Thyroid gland (tissue), 4 donors: ENCODE measurements at places on chromosomes 3 and 15. TPM values are rescaled to one million over a fixed set of nuclear protein-coding genes. Genes with fewer than 3 reads are reported as not detected.

DNA sequence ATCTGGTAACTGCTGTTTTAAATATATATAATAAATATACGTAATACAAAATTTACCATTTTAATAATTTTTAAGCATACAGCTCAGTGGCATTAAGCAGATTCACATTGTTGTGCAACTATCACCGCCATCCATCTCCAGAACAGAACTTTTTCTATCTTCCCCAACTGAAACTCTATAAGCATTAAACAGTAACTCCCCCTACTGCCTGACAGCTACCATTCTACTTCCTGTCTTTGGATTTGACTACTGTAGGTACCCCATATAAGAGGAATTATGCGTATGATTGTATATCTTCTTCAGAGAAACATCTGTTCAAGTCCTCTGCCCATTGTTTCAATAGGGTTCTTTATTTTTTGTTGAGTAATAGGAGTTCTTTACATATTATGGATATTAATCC is 36.8 kb downstream of the EID1 start:
- H3K4me3 ChIP-seq: no peak overlapping the region
- H3K27ac ChIP-seq: no peak overlapping the region
- H3K27me3 ChIP-seq: no peaks in the 10 kb centered on the region
- no peaks in the 10 kb centered on the region for H3K4me1 ChIP-seq
- DNase-seq: no peak
- H3K36me3 ChIP-seq: no peaks in the 10 kb centered on the region

- no peak for DNase-seq
- H3K4me1 ChIP-seq: no peaks in the 10 kb centered on the region
- no peak overlapping the region for H3K27ac ChIP-seq
These were observed 467.5 kb downstream of the C3orf38 start for GRCh38 chr3:88617283-88617682.

DNA sequence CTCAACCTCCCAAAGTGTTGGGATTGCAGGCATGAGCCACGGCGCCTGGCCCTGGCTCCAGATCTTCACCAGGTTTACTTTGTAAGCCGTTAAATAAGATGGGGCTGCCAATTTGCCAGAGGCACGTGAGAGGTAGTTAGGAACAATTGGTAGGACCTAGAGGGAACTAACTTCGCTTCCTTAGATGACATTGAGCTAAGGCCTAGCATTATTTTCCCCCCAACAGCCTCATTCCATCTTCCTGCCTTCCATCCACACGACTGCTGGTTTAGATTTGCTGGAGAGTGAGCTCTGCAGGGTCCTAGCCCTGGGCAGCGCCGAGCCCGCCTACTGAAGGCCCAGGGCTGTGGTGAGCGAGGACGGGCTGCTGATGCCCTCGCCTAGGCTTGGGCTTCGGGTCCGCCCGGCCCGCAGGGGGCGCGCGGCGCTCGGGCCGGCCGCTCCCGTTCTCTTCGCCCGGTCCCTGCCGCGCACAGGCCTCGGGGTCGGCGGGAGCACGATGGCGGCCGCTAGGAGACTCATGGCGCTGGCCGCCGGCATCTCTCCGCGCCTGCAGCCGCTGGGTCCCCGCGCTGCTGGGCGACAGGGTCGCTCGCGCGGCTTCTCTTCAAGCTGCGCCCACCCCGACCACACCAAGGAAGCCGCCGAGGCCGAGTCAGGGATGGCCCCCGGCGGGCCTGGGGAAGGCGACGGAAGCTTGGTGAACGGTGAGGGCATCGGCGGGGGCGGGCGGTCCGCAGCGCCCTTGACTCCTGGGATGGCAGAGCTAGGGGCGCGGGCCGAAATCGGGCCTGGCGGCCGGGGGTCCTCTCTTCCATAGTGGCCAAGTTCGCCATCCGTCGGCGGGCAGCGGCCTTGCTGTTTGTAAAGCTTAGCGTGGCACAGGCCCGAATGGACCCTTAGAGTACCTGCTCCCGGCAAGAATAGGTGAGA is 21.9 kb downstream of the DHX30 start:
- H3K4me3 ChIP-seq: peak overlapping the region; percentile 67
- peaks cover 28% of the 10 kb centered on the region for H3K36me3 ChIP-seq
- H3K27me3 ChIP-seq: no peaks in the 10 kb centered on the region
- peak overlapping the region; percentile 66 for H3K27ac ChIP-seq
- H3K4me1 ChIP-seq: peaks cover 22% of the 10 kb centered on the region

Gene CHSY1
- 18.4 TPM for total RNA-seq

- H3K36me3 ChIP-seq: no peaks in the 10 kb centered on the region
- no peak overlapping the region for H3K27ac ChIP-seq
- no peaks in the 10 kb centered on the region for H3K27me3 ChIP-seq
- H3K4me3 ChIP-seq: no peak overlapping the region
- peaks cover 12% of the 10 kb centered on the region for H3K4me1 ChIP-seq
These were observed 26.4 kb downstream of the FGD5 start for GRCh38 chr3:14845180-14845579.

DNA sequence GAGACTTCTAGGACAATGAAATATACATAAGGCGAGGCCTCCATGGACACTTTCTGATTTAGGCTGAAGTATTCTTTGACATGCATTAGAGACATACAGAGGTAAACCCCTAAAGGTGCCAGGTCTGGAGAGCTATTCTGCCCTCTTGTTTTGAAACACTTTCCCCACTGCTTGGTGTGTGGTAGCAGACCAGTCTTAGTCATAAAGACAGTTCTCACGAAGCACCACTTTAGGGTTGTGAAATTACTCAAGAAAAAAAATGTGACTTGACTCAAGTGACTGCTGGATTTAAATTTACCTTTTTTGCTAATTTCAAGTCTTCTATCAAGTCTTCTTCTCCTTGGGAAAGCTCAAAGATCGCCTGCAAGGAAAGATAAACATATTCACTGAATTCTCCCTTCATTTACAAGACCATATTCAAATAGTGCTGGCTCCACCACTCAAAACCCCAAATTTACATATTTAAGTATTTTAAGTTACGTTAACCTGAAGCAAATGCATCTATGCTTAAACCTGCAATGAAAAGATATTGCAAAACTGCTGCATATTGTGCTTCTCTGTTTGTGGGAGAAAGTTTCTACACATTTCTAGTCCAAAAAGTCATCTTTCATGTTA is 48.4 kb downstream of the ARHGEF3 start:
- H3K27ac ChIP-seq: no peak overlapping the region
- H3K4me1 ChIP-seq: peaks cover 16% of the 10 kb centered on the region
- DNase-seq: no peak

Gene CCNB2
- total RNA-seq: 1.1 TPM

DNA sequence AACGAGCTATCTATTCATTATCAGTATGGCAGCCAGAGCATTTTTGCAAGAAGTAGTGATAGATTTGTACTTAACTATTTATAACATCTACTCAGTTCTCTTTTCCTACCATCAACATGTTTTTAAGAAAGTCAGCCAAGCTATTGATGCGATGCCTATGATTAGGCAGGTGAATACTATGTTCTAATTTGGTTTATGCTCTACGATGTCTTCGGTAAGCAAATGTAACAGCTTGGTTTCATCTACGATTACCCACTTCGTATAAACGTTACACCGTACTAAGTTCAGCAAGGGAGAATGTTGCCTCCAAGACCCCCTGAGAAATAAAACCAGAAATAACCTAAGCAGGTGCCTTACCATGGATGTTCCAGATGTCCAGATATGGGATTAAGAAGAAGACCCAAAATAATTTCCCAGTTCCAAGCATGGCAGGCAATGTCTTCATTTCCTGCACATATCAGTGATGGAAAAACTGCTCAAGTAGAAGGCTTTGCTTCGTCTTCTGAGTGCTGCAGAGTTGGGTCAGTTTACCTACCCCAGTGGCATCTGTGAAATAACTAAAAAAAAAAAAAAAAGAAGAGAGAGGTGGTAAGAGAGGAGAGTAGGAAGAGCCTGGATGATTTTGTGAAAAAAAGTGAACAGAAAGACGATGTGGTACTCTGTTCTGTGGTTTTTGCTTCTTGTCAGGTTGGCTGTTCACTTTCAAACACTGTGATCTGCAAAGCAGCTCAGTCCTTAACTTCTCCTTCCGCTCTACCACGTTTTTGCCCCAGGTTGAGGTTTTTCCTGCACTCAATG is at the start of gene BTLA:
BTLA (minus strand) TSS at position 559 of the 798 bp plus-strand sequence; CDS start at position 445, 114 bp downstream.
- no peaks in the 10 kb centered on the region for H3K27me3 ChIP-seq
- no peak within 1 kb of the TSS for H3K27ac ChIP-seq
- DNase-seq: no peak
- no peak within 1 kb of the TSS for H3K4me3 ChIP-seq

GRCh38 chr3:163672954-163673353 is 1405.3 kb downstream of the SI start:
- no peaks in the 10 kb centered on the region for H3K36me3 ChIP-seq
- DNase-seq: no peak
- H3K27me3 ChIP-seq: no peaks in the 10 kb centered on the region
- H3K4me1 ChIP-seq: no peaks in the 10 kb centered on the region
- no peak overlapping the region for H3K4me3 ChIP-seq

- no peak for DNase-seq
- no peak overlapping the region for H3K4me3 ChIP-seq
- H3K27ac ChIP-seq: no peak overlapping the region
- H3K36me3 ChIP-seq: no peaks in the 10 kb centered on the region
- H3K4me1 ChIP-seq: peaks cover 10% of the 10 kb centered on the region
These were observed 47.3 kb downstream of the ZDHHC19 start for GRCh38 chr3:196163666-196164493.

- H3K27ac ChIP-seq: no peak overlapping the region
- DNase-seq: no peak
- H3K36me3 ChIP-seq: no peaks in the 10 kb centered on the region
- H3K27me3 ChIP-seq: no peaks in the 10 kb centered on the region
- H3K4me3 ChIP-seq: no peak overlapping the region
These were observed 34.8 kb downstream of the CRYGS start for GRCh38 chr3:186509423-186509822.

GRCh38 chr3:67500709-67501108 is 153.7 kb downstream of the SUCLG2 start:
- DNase-seq: no peak
- H3K4me1 ChIP-seq: no peaks in the 10 kb centered on the region
- no peak overlapping the region for H3K4me3 ChIP-seq
- H3K27me3 ChIP-seq: no peaks in the 10 kb centered on the region
- H3K27ac ChIP-seq: no peak overlapping the region

DNA sequence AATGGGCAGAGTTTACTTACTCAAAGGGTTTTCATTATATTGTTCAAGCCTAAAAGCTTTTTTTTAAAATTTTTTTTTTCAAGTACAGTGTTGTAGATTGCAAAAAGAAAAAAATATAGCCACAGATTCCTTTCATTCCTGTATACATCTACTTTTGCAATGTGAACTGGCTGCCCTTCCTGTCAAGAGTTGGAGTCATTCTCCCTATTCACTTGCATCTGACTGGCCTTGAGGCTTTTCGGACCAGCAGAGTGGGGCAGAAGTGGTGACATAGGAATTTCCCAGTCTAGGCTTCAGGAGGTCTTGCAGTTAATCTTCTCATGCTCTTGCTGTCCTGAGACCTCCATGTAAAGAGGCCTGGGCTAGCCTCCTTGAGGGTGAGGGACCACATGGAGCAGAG is 218.3 kb upstream of the CFAP20DC start:
- H3K36me3 ChIP-seq: no peaks in the 10 kb centered on the region
- peaks cover 8% of the 10 kb centered on the region for H3K4me1 ChIP-seq
- H3K4me3 ChIP-seq: no peak overlapping the region
- H3K27ac ChIP-seq: no peak overlapping the region
- no peaks in the 10 kb centered on the region for H3K27me3 ChIP-seq
- no peak for DNase-seq

Gene AADACL2
- total RNA-seq: not detected

Gene TPRG1
- total RNA-seq: 2.0 TPM

GRCh38 chr15:72591361-72591760 is 63.1 kb upstream of the GOLGA6B start:
- H3K36me3 ChIP-seq: no peaks in the 10 kb centered on the region
- H3K4me1 ChIP-seq: peaks cover 13% of the 10 kb centered on the region
- H3K27me3 ChIP-seq: no peaks in the 10 kb centered on the region
- DNase-seq: peak; percentile 14
- peak overlapping the region; percentile 46 for H3K27ac ChIP-seq
- no peak overlapping the region for H3K4me3 ChIP-seq

DNA sequence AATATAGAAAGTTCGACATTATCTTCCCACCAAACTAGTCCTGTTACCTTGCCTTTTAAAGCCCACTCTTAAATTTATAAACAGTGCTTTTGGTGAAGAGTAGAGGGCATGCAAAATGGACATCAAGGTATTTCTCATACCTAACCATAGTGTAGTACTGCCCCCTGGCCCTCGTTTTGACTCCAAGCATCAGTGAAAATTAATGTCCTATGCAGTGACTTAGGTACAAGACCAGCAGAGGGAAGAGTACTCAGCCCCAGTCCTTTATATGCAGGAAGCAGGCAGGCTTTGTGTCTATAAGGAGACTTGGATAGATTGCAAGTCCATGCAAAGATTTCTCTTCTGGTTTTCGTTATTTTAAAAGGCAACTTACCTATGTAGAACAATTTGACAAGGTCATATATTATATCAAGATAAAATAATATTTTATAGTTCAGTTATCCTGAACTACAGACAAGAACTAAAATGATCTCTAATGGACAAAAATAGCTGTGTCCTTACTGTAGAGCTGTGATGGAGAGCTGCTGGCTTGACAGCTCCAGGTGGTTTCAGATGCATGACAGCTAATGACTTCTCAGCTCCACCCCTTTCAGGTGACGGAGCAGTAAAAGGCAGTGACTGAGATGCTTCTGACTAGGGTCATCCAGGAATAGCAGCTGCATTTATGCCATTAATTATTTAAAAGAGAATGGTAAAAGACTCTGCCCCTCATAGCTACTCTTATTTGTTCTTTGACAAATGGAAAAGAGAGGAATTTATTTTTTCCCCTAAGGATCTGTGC is 646.1 kb downstream of the SQOR start:
- no peak overlapping the region for H3K27ac ChIP-seq
- H3K4me1 ChIP-seq: no peaks in the 10 kb centered on the region
- H3K27me3 ChIP-seq: no peaks in the 10 kb centered on the region
- H3K4me3 ChIP-seq: no peak overlapping the region

Gene TP63
- total RNA-seq: 1.2 TPM

Gene TTLL13
- 0.22 TPM for total RNA-seq

Gene SLC41A3
- 59.8 TPM for total RNA-seq

Gene TMEM212
- total RNA-seq: not detected

DNA sequence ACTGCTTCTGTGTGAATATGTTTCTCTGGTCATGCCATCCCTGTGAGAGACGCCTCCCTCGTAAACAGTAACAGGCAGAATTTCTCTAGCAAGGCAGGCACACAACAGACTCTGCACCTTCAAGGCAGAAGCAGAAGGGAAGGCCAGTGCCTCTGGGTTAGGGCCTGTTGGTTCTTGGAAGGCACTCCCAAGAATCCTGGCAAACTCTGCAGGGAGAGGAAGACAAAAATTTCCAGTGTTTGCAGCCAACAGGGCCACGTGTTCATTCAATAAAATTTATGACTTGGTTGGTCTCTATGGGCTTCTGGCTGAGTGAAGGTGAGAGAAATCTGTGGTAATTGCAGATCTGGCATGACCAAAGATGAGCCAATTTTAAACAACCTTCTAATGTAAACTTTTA is 39.3 kb downstream of the NFKBIZ start:
- no peaks in the 10 kb centered on the region for H3K36me3 ChIP-seq
- H3K27me3 ChIP-seq: no peaks in the 10 kb centered on the region
- no peak overlapping the region for H3K27ac ChIP-seq
- H3K4me1 ChIP-seq: no peaks in the 10 kb centered on the region
- no peak overlapping the region for H3K4me3 ChIP-seq
- no peak for DNase-seq

Gene SCN11A
- total RNA-seq: 0.15 TPM

Gene FOXP1
- total RNA-seq: 187 TPM
